Epithelial cell of proximal tubule (primary cell): ENCODE measurements at places on chromosomes 7 and 10.

GRCh38 chr7:28126410-28127041, 54.1 kb downstream of the JAZF1 start:
- no peak for DNase-seq

DNA sequence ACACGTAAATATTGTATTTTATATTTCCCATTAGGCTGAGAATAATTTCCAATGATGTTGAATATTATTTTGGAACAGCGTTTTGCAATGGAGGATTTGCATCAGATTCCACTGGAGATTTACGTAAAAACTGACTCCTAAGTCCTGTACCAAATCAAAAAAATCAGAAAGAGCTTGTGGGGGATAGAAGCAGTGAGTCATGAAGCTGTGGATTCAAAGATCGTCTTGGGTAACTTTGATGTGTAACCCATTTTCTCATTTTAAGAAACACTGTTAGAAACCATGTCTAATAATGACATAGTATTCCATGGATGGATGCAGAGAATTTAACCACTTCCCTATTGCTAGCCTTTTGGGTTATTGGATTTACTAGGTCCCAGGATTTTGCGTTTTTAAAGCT, 158.6 kb downstream of the INHBA start:
- DNase-seq = no peak

DNA sequence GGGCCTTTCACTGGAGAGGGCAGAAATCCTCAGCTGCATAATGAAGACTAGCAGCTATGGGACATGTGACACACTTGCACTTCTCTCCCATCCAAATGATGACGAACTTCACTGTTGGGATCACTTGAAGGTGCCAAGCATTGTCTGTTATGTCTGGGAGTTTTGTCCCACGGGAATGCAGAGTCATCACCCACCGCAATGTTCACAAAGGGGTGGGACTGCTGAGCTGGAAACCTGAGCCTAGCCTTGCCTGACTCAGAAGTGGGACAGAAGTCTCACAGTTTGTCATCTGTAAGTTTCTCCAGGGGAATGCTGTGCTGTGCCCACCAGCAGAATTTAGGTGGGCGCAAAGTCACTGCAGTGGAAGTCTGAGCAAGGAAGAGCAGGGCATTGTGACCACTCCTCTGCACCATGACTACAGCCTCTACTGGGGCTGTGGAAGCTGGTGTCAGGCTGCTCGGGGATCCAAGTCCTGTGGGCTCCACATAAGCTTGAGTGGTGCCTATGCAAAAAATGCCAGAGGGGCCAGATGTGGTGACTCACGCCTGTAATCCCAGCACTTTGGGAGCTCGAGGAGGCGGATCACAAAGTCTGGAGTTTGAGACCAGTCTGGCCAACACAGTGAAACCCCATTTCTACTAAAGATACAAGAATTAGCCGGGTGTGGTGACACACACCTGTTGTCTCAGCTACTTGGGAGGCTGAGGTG, 472.0 kb upstream of the CNTNAP2 start:
- DNase-seq = no peak

GRCh38 chr7:118111347-118111746, 72.6 kb upstream of the LSM8 start:
- DNase-seq = no peak

DNA sequence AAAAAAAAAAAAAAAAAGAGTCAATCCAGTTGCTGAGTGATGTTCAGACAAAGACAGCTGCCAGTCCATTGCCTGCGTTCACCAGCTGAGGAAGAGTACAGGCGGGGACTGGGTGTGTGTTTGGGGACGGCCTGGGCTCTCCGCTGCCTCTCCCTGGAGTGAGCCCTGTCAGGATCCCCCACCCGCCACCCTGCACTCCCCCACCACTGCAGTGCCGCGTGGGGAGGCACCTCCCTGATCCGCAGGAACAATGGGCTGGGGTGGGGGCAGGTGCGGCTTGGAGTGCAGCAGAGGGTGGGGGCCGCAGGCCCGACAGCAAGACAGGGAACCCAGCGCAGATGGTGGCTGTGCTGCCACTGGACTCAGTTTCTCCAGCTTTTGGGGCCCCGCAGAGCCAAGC, 1.4 kb downstream of the HSPA12A start:
- DNase-seq = no peak

GRCh38 chr7:72326365-72326764, 85.8 kb downstream of the CALN1 start:
- no peak for DNase-seq

- peak; percentile 51 for DNase-seq
These were observed 18.7 kb downstream of the AKR1C1 start for GRCh38 chr10:4981722-4982471.

GRCh38 chr10:79116801-79117723, 48.3 kb downstream of the ZMIZ1 start:
- no peak for DNase-seq

- peak; percentile 4 for DNase-seq
These were observed 40.6 kb downstream of the PYROXD2 start for GRCh38 chr10:98374217-98374985.

GRCh38 chr7:142799437-142799835, 28.7 kb downstream of the PRSS2 start:
- no peak for DNase-seq

GRCh38 chr10:51857305-51857704, 157.9 kb upstream of the CSTF2T start:
- DNase-seq = no peak

- no peak for DNase-seq
These were observed 16.0 kb downstream of the GPER1 start for GRCh38 chr7:1103789-1104515.

- DNase-seq = no peak
These were observed 225.0 kb upstream of the ZNF32 start for GRCh38 chr10:43873717-43874116.

DNA sequence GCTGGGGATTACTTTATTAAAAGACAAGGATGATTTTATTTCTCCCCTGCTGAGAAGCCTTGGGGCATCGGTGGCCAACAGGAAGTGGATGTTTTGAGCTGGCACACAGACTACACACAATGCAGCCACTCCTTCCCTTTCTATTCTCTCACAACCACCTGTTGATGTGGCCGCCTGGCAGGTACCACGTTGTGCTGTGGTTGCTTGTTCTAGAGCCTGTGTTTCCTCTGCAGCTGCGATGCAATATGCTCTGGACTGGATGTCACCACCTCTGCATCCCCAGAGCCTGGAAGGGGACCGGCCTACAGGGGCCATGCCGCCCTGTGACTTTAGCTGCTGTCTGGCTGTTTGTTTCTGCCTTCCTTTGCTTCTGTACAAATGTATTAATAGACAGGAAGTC, 195.7 kb upstream of the CELF2 start:
- DNase-seq = no peak

GRCh38 chr7:44167920-44168319, 21.3 kb downstream of the GCK start:
- no peak for DNase-seq

GRCh38 chr10:102419269-102420180, 940 bp upstream of the PSD start:
- DNase-seq = no peak

DNA sequence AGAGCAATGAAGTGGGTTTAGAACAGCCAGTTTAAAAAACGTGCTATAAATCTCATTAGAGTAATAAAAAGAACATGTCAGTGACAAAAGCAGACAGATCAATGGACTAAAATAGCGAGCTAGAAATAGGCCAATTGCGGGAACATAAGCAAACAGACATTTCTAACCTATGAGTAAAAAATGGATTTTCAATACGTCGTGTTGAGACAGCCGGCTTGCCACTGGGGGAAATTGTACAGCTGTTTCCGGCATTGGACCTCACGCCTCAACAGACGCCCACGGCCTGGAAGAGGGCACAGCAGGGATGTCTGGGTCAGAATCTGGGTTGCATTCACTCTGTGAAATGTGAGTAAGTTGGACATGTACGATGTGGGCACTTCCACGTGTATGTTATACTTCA, 92.9 kb downstream of the SVOPL start:
- DNase-seq = no peak

GRCh38 chr7:2175514-2175913, 57.2 kb downstream of the MAD1L1 start:
- DNase-seq = peak; percentile 38

GRCh38 chr10:83961620-83962019, 177.7 kb upstream of the GHITM start:
- no peak for DNase-seq

GRCh38 chr7:52711951-52712350, 323.5 kb upstream of the POM121L12 start:
- no peak for DNase-seq

DNA sequence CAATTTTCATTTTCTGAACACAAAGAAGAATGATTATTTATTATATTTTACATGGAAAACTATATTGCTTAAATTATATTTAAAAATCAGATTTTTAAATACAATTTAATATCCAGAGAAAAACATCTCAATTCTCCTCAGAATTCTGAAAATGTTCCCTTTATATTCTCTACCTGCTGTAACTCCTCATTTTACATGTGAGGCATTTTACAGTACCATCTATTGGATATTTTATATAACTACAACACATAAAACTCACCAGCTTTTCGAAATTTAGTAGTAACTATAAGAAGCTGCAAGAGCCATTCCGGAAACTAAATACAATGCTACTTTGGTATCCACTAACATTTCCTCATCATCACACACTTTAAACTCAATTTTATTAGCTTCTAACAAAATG, 264.6 kb downstream of the DGKB start:
- no peak for DNase-seq

DNA sequence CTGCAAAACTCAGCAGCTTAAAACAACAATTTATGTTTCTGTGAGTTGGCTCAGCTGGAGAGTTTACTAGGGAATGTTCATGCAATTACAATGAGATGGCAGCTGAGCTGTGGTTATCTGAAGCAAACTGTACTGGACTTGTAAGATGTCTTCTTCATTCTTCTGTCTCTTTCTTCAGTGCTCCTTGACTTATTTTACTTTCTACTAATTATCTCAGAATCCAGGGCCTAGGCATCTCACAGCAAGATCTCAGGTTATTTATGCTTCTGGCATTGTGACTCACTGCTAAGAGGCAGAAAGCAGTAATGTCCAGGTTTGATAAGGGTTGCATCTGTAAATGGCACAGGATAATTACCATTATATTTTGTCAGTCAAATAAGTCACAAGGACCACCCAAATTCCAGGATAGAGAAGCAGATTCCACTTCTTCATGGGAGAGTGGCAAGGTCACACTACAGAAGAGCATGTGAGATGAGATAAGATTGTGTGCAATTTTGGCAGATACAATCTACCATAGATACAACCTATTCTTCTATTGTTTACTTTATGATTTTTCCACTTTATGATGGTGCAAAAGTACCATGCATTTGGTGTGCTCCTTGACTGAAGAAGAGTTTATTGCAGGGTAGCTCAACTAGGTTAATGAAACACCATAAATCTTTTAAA, 16.8 kb downstream of the VIM start:
- no peak for DNase-seq

DNA sequence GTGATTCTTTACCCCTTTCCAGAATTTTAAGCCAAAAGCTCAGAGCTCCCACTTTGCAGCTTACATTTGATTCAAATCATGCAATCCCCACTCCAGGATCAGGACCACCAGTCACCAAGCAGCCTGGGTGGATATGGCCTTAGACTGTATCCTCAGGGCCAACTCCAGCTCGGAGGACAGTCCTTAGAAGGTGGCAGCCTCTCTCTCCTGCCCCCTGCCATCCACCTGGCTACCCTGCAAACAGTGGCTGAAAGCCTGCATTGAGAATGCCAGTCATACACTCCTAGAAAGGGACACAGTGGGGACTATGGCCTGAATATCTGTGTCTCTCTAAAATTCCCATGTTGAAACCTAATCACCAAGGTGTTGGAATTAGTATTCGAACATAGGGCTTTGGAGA, 50.0 kb upstream of the KCNMA1 start:
- no peak for DNase-seq

- DNase-seq = no peak
These were observed 20.0 kb upstream of the GPR146 start for GRCh38 chr7:1024331-1024841.

DNA sequence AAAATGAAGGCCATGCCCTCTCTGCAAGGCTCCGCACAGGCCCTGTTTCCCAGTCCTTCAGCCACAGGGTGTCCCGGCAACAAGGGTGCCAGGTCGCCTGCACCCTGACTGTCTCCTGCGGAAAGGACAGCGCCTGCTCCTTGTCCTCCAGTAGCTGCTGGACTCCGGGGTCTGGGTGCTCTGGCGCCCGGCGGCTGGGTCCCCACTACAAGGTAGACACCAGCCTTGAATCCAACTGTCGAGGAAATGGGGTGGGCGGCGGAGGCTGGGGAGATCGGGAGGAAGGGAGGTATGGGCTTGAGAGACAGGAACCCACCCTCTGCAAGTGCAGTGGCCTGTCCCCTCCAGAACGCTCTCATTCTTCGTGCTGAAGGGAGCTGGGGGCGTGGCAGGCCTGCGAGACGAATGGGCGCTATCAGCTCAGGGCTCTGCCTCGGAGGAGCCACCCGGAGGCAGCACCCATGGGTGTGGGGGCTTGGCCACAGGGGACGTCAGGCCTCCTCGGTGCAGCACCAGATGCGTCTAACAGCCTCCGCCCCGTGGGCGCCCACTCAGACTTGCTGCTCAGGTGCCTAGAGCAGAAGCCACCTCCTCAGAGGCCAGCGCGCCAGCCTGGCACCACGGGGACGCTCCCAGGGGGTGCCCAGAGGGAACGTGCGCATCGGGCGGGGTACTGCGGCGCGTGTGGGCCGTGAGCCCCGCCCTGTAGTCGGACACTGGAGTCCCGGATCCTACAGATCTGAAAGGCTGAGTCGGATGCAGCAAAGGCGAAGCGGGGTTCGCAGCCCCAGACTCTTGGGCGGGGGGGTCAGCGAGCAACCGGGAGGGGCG, 15.6 kb downstream of the ADAM8 start:
- no peak for DNase-seq

- DNase-seq = no peak
These were observed 107.2 kb upstream of the PPIF start for GRCh38 chr10:79239924-79240581.

- DNase-seq = no peak
These were observed 14.0 kb downstream of the WDR91 start for GRCh38 chr7:135197343-135197742.

DNA sequence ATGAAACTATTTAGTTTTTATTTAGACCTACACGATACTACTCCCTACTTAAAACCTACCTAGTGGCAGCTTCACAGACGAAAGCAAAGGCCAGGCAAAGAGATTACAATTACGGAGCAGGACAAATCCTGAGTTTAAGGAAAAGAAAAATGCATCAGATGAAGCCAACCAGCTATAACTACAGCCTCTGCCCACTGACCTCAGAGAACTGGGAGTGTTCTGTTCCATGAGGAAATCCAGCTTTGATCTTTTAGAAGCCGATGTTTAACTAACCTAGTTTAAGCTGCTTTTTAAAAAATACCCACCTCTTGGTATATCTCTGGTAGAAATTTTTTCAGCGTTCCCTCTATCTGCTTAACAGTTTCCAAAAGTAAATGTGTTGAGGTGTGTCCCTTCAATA, 3.0 kb upstream of the UPF2 start:
- DNase-seq = no peak

GRCh38 chr7:66167773-66168387, 37.3 kb upstream of the TPST1 start:
- DNase-seq = no peak

DNA sequence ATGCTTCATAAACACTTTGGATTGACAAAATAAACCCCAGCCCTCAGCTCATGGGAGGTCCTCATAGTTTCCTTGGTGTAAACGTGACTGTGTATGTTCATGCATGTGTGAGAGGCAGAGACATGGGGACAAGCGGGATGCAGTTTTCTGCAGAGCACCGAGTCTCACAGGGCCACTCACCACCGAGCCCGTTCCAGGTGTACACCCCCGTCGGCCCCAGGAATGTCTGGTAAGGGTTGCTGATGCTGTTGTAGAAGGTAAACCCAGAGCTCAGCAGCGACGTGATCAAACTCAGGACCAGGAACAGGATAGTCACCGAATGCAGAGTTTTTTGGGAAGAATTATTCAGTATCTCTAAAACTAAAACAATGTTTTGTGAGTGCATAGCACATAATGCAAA, 9.2 kb downstream of the CLRN3 start:
- no peak for DNase-seq
